Bronchial epithelial cell (primary cell): ENCODE measurements at places on chromosomes 12 and 14. TPM values are rescaled to one million over a fixed set of nuclear protein-coding genes. Genes with fewer than 3 reads are reported as not detected.

Gene EIF2S3B
- 0.77 and 0.79 TPM in 2 replicates for total RNA-seq

Gene SERPINA9
- total RNA-seq = not detected in 2 replicates

Gene EXOC5
- 28.0 and 35.0 TPM in 2 replicates for total RNA-seq

Gene P2RX7
- under 0.01 and 0.77 TPM in 2 replicates for total RNA-seq

Gene ETFBKMT
- 0.79 and 1.0 TPM in 2 replicates for total RNA-seq

Gene GRIP1
- 3.9 and 28.0 TPM in 2 replicates for total RNA-seq
